ENCODE measurements at places on chromosomes 2 and 18.

- no peak for DNase-seq
Measured at GRCh38 chr18:45547910-45548309, 67.4 kb upstream of the SLC14A2 start.

DNA sequence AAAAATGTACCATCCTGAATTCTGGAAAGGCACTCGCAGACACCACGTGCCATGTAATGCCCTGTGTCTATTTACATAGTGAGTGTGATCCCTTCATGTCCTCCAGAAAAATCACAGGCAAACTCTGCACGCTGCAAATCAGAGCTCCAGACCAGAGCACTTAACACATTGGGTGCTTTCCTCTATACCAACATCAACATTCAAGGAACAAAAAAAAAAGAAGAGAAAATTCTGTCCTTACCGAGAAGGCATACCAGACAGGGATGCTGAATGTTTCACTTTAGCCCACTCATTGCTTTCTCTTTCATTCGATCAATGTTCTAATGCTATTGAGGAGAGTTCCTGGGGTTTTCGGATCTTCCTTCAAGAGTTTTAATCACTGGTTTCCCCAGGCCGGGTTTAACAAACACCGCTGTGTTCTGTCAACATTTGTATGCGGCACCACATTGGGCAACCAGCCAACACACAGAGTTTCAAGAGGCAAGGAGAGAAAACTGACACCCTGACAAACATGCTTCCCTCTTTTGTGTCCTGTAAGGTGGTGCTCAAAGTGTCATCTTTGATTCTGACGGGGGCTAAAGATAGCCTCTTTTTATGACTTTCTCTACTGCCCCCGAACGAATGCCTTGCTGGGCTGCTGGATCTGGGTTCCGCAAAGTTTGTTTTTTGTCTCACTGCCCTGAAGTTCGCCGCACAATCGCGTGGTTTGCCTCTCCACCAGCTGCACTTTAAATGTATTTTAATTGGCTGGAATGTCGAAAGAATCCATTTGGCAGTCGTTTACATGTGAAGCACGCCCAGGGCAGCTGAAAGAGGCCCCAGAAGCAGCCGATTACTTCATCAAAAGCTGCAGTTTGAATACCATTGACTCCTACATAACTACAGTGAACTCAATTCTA is 106.4 kb upstream of the NCKAP5 start:
- peak; percentile 46 for DNase-seq

- no peak for DNase-seq
Measured at GRCh38 chr2:176753752-176754474, 458.7 kb upstream of the HNRNPA3 start.

DNA sequence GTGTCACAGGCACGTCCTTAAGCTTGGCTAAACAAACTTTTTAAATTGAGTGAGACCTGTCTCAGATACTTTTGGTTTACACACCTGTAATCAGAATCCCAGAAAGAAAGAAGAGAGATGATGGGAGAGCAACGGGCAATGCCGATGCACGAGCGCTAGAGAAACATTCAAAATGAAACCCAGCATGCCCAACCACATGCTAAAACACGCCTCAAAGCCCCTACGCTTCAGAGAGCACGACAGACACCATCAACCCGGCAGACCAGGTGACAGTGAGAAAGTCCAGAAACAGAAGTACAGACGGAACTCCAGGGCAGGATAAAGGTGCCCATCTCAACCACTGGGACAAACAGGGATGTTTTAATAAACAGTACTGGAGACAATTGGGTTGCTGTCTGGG is 85.5 kb downstream of the HDAC4 start:
- no peak for DNase-seq

DNA sequence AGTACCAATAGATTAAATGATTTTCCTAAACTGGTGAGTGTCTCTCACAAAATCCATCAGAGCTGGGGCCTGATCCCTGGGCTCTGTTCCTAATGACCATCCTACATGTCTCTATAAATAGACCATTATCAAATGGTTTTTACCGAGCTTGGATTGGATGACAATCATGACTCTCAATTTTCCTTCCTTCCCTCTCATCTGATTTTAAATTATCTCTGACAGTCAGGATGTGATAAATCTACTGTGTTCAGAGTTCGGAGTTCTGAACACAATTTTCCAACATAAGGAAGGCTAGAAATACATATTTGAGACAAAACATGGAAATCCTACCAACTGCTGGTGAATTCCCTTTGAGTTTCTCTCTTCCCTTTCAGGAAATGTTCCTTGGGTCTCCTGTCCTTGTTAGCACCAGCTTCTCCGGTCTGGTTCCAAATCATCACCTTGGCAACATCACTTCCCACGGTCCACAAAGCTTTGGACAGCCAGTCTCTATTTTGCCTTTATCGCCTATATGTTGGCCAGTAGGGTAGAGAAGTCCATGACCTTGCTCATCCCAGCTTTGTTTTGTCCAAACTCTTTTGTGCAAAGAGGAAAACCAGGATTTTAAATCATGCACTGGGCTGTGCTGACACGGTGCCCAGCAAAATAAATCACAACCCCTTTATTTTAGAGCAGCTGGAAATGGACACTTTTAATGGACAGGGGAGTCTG is 139.6 kb upstream of the ITGA6 start:
- DNase-seq, result no peak

DNA sequence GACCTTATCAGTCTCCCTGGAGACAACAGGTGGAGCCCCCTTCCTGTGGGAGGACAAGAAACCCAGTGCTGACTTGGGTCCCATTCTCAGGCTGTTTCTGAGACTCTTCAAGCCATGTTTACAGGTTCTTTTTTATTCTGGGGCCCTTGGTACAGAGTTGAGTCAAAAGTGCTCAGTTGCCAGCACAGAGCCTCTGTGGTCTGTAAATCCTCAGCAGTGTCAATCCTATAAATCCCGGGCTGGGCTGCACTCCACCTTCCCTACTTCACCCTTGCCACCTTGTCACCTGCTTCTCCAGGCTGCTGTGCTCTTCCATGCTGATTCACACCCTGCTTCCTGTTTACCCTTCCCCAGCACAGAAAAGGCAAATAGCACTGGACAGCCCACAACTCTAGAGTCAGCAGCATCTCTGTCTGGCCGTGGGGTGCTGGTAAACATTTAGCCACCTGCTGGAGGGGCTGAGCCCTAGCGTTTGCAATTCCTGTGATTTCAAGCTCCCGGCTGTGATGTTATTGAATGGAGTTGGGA is 74.7 kb downstream of the TNFRSF11A start:
- DNase-seq, result peak; percentile 18

GRCh38 chr18:31634331-31634713 is 42.6 kb downstream of the TTR start:
- no peak for DNase-seq

GRCh38 chr2:216548901-216549331 is 50.3 kb downstream of the RPL37A start:
- no peak for DNase-seq

DNA sequence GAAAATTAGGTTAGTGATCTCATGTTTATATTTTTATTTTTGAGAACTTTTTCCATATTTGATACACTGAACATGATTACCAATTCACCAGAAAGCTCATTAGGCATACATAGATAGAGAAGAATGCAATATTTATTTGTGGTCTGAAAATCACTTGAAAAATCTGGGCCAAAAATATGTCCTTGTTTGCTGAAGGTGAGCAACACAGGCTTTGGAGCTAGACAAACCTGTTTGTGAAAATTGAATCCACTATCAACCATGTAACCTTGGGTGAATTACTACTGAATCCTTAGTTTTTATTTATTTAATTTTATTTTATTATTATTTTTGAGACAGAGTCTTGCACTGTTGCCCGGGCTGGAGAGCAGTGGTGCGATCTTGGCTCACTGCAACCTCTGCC is 46.5 kb upstream of the ZSWIM2 start:
- DNase-seq, result no peak

GRCh38 chr2:167860082-167860481 is 387.3 kb downstream of the STK39 start:
- no peak for DNase-seq

DNA sequence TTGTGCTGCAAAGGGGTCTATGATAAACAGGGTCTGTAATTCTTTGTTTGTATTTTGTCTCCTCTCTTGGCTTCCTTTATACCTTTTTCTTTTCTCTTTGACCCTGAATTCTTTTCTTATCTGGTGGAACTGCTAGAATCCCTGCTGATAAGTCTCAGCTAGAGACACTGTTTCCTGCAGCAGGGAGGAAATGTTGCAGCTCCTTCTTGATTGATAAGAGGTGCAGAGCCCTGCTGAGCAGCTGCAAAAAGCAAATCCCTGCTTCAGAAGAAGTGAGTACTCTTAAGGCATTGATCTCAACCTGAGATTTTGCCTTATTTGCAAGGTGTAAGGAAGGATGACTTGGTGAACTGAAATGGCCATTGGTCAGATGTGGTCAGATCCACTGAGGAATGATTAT is 167.8 kb downstream of the NUP35 start:
- DNase-seq, result no peak

DNA sequence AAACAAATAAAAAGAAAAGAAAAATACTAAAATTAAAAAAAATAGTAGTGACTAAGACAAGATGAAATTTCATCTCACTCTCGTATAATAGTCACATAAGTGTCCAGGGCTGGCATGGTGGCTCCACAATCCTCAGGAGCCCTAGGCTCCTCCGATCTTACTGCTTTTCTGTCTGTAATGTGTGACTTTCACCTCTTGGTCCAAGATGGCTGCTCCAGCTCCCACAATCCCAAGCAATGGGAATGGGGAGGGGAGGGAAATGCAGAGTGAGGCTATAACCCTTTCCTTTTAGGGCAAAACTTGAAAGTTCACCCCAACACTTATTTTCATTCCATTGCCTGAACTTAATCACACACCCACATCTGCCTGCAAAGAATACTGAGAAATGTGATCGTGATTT is 90.4 kb downstream of the MOGAT1 start:
- DNase-seq, result no peak

GRCh38 chr2:220219371-220219770 is 591.9 kb downstream of the SLC4A3 start:
- no peak for DNase-seq

DNA sequence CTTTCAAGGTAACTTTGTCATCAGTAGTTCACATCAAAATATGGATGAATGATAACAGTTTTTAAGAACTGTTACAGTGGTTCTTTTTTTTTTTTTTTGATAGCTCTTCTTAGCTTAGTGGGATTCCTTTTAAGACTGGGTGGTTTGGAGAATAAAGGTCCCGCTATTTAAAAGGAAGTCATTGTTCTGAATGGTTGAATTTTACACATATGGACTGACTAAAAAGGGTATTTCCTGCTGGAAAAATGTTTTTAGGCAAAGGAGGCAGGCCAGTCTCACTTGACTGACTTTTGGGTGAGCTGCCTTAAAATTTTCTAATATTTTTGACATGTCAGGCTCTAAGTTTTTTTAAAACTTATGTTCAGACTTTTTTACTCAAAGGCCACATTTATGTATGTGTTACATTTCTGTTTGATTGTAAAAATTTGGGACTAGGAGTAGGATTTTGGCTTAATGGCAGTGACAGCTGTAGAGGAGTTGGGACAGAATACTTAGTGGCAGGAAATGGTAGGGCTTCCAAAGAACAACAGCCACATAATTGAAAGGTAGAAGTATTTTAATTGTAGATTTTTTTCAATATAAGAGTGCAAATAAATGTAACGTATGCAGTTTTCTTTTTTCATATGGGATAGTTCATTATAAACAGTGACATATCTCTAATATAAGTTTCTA is 13.7 kb downstream of the VAPA start:
- no peak for DNase-seq

GRCh38 chr18:43482136-43482535 is 204.8 kb upstream of the SYT4 start:
- no peak for DNase-seq

GRCh38 chr18:12599543-12599942 is 58.4 kb downstream of the SPIRE1 start:
- DNase-seq, result no peak

GRCh38 chr18:34771958-34772357 is 61.9 kb downstream of the DTNA start:
- DNase-seq, result no peak

DNA sequence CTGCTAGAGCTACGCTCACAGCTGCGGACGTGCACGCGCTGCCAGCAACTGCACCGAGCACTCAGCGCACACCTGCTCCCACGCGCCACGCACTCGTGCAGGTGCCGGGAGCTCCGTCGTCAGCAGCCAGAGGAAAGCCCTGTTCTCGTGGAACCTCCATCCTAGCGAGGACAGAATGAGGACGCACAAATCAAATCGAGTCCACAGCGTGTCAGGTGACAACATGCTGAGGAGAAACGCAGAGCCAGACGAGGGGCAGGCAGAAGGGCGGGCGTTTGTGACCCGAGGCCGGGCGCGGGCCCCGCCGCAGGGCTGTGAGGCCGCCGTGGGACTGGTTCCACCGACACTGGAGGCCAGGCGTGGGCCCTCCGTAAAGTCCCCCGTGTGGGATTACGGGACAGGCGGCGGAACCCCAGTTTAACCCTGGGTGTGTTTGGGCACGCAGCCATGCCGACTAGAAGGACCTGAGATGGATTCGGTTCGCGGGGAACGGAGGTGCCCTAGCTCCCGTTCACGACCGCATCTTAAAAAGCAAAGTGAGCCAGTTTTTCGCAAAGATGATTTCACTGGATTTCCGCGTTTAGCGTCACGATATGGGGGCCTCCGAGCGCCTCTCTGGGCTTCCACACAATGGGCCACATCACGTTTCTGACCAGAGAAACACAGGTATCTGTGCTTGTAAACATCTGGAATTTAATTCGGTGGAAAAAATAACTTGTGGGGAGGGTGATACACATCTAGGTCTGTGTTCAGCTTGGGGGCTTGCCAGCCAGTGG is 26.9 kb upstream of the ALKAL2 start:
- DNase-seq, result no peak

DNA sequence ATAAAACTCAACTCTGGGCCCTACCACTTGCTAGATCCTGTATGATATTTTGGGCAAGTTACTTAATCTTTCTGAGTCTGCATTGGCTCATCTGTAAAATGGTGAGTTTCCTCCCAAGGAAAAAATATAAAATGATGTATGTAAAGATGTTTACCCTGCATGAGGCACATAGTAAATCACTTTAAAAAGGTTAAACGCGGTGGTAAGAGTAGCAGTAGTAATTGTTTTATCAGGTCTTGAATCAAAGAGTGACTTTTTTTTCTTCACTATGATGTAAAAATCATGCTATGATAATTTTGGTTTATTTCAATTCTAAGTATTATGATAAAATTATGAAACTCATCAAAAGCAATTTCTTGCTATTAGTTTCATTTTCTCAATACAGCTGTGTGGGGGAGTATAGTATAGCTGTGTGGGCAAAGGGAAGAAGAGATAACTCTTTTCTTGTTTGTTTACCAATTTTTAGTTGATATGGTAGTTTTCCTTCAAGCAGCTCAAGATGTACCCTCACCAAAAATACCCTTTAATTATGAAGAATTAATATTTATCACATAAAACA is 10.7 kb downstream of the ARHGAP15 start:
- DNase-seq, result no peak

- no peak for DNase-seq
Measured at GRCh38 chr2:109304242-109304641, 175.2 kb downstream of the SH3RF3 start.

DNA sequence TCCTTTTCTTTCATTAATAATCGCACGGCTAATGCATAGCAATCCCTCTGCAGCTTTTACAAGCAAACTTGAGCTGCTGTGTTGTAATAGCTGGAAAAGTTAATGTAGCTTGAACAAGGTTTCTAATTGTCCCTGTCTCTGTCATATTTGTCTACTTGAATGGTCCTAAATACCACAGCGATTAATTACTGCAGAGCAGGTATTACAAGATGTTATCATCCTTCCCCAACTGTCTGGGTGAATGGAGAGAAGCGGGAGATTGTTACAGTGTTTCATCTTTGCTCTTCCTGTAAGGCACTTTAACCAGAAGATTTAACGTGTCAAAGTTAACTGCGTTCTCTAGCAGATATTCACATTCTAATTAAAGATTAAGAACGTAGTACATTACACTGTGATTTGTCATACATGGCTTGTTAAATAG is 422.2 kb upstream of the POU3F3 start:
- DNase-seq, result no peak

- no peak for DNase-seq
Measured at GRCh38 chr18:8757396-8757997, 52.1 kb downstream of the MTCL1 start.

Measured in NCI-H187 treated with DMSO at 0.1 percent for 48 hours (cell line).